ENCODE measurements at places on chromosomes 16 and 17.

- DNase-seq = no peak
Observed at GRCh38 chr16:13672196-13672595, 247.8 kb upstream of the ERCC4 start.

DNA sequence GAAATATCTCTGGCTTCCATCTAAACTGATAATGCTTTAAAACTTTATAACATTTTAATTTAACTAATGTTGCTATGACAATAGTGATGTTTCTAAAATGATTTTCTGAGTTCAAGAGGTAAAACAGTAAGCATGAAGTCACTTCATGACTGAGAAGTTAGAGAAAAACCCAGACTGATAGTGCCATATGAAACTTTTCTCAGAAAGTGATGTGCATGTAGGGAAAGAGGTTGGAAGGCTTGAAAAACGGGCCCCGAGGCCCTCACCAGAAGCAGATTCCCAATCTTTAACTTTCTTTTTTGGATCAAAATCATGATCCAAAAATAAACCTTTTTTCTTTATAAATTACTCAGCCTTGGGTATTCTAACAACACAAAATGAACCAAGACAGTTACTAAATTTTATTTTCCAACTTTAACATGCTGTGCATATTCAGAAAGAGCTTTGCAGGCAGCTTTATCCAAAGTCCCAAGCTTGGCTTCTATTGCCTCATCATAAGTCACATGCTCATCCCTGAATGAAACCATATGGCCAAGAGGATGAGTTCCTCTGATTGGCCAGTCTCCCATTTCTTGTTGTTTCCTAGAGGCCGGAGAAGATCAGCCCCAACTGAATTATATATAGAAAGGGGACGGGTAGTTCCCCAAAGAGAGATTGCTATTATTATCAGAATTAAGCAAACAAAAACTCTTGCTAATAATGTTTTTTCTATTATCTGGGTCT is 357.6 kb upstream of the SALL1 start:
- no peak for DNase-seq

DNA sequence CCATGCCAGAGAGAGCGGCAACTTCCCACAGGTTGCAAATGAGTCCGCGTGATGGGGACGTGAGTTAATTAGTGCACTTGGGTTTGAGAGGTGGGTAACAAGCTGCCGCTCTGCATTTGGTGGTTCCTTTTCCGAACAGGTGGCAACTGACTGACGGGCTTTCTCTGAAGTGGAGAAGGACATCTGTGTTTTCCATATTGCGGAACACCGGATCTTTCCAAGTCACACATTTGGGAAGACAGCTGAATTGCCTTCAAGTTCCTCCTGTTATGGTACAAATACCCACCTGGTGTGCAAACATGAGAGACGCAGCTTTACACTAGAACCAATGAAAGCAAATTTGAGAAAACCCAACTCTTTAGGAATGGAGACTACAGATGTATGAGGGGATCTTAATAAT is 451.3 kb upstream of the ZFHX3 start:
- no peak for DNase-seq

GRCh38 chr17:4710693-4711634 is 532 bp downstream of the ARRB2 start:
- no peak for DNase-seq

DNA sequence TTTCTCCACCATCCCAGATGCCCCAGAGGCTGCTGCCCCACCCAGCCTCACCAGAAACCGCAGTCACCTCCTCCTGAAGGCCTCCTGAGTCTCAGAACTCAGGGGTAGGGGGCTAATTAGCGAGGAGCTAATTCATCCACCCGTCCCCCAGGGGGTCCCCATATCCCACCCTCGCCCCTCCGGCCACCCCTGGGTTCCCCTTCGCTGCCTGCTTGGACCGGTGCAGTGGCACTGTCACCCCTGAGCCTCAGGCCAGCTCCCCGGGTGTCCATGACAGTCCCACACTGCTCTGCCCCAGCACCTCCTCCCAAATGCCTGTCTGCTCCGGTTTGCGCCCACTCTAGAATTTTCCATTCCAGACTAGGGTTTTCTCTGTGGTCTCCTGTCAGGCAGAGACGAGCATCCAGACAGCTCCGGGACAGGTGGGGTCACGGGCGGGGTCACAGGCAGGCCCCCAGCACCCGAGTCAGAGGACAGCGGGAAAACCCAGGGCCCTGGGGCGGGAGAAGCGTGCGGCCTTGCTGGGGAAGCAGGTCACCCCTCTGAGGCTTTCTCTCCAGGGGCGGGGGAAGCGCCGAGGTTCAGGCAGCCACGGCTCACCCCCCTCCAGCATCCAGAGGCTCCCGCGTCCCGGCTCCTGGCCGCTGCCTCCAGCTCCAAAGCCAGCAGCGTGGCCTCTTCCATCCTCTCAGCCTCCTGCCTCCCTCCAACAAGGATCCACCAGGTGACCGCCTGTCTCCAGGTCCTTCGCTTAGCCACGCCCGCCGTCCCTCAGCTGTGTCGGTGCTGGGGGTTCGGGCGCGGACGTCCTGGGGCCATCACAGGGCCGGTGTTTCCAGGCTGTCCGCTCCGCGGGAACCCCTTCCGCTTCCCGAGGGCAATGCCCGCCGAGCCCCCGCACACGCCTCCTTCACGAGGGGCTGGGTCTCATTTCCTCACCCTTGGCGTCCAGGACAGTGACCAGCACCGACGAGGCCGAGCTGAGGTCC is 3.1 kb upstream of the PERCC1 start:
- DNase-seq = no peak

DNA sequence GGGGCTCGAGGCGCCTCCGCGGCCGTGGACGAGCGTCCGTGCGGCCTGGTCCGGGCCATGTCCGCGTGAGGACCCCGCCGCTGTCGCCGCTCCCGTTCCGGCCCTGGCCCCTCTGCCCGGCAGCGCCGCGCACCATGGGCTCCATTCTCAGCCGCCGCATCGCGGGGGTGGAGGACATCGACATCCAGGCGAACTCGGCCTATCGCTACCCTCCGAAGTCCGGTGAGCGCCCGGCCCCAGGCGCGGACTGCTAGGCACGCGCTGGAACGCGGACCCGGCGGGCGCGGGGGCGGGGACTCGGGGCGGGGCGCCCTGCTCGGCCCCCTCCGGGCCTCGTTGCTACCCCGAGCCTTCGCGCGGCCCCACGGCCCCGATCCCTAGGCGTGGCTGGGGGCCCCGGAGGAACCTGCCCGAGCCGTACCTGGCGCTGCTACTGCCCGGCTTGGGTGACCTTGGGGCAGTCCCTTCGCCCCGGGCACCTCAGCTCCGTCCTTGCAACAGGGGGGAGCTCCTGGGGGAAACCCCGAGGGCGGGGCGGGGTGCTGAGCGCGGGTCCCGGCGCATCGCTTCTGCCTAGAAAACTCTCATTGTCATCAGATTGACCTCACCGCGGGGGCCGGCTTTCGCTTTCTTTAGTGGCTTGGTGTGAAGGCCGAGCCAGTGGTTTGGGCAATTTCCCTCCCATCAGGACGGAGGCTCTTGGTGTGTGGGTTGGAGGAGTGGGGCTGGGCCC is 367 bp downstream of the MGRN1 start:
- no peak for DNase-seq

DNA sequence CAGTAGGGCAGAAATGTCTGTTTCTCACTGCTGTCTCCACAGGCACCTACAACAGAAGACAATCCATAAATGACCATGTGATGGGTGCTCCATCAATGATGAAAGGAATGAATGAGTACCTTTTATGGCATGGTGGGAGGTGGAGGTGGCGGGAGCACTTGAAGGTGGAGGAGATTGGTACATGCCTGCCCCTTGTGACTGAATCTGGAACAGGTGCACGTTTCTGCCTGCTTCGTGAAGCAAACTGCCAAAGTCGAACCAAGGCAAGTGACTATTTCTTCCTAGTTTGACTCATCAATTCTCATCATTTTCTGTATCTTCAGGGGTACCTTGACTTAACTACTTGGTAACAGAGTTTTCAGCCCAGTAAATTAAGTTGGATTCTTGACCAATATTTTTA is 25.4 kb downstream of the CDRT15 start:
- DNase-seq = no peak

DNA sequence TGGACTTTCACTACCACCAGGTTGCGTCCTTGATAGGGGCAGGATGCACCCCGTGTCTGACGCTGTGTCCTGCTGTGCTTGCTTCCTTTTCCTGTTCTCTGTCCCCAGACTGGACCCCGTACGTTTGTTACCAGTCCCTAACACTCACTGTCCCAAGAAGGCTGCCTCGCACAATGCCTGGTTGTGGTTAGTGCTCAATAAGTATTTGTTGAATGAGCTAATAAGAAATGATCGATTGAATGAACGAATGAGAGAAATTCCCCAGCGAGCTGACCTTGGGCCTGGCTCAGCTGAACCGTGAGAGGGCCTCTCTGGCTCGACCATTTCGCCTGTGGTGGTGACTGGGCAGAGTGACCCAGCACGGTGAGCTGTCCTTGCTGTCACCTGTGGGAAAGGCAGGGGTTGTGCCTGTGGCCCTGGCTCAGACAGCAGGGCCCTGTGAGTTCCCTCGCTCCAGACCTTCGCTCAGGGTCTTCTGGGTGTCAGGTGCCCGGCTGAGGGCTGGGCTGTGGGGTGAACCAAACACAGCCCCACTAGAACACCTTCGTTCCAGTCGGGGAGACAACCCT is 20.9 kb downstream of the CMIP start:
- no peak for DNase-seq

DNA sequence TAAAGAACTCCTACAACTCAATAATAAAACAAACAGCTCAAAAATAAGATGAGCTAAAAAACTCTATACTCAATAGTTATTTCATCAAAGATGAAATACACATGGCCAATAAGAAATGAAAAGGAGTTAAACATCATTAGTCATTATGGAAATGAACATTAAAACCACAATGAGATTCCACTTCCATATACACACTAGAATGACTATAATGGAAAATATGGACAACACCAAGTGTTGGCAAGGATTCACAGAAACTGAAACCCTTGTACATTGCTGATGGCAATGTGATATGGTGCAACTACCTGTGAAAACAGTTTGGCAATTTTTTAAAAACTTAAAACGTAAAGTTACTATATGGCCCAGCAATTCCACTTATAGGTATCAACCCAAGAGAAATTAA is 91.4 kb downstream of the GRIN2A start:
- DNase-seq = no peak

DNA sequence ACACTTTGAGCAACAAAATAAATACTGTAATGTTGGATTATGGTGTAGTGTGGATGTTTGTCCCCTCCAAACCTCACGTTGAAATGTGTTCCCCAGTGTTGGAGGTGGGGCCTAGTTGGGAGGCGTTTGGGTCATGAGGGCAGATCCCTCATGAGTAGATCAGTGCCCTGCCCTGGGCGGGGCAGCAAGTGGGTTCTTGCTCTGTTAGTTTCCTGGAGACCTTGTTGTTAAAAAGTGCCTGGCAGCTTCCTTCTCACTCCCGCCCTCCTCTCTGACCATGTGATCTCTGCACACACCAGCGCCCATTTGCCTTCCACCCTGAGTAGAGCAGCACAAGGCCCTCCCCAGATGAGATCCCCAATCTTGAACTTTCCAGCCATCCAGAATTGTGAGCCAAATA is 67.7 kb downstream of the MPRIP start:
- DNase-seq = no peak

DNA sequence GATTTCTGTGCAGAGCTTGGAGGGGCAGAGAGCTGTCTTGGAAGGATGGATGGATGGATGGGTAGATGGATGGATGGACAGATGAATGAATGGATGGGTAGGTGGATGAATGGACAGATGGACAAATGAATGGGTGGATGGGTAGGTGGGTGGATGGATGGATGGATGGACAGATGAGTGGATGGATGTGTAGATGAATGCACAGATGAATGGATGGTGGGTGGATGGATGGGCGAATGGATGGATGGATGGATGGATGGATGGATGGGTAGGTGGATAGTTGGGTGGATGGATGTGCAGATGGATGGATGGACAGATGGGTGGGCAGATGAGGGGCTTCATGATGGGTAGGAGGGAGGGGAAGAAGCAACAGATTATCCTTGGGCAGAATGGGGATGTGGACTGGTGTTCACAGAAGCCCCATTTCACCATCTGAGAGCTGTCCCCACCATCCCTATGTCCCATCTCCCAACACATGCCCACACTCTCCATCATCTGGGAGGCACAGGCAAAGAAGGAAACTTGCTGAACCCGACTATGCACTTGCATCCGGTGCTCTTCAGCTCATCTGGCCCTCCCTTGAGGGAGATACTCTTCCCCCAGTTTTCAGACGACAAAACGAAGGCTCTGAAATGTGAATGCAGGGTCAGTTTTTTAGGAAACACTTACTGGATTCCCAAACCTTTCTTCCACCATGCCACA is 57.2 kb downstream of the IL21R start:
- DNase-seq = no peak

GRCh38 chr17:77466140-77466539 is 325.4 kb downstream of the SEC14L1 start:
- no peak for DNase-seq

DNA sequence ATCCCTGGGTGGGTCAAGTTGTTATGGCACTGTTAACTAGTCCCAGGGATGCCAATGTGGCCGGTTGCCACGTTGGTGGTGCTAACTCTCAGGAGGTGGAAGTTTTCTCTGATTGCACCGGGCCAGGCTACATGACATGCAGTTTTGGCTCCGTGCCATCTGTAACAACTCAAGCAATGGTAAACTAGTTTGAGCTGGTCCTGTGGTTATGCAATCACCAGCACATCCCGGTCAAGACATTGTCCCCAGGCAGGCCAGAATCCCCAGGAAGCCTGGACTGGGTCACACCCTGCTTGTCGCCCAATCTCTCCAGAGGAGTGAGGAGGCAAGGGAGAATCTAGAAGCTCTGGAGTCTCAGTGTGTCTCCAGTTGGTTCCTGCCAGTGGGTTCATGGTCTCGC is 10.1 kb upstream of the CCL17 start:
- DNase-seq = no peak

DNA sequence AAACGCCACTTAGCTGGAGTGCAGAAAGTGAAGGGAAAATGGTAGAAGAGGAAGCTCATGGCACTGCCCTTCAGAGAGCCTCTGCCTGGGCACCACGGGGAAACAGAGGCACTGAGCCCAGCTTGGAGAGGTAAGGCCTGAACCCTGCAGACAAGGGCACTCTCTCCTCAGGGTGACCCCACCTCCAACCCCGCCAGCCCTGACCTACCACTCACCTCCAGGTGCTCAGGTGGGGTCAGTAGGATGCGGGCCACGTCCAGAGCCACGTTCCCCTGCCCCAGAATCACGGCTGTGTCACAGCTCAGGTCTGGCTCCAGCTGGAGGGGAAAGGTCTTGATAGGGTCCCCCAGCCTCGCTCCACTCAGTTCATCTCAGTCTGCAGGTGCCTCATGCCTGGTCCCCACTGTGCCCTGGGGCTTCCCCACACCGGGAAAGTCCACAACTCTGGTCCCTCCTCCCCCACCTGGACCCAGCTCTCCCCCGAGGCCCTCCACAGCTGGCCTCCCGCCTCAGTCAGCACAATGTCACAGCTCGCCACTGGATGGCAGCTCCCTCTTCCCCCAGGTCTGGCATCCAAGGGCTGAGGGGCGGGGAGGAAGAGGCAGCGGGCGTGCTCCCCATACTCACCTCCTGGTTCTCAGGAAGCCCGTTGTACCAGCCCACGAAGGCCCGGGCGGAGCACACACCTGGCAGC is 6.0 kb upstream of the GRIN2C start:
- no peak for DNase-seq

- DNase-seq = no peak
Observed at GRCh38 chr17:29062215-29062614, 19.3 kb downstream of the PIPOX start.

GRCh38 chr17:48002916-48003416 is 32.1 kb downstream of the CDK5RAP3 start:
- no peak for DNase-seq

Data from cerebellar cortex (tissue), 1 donor.